ENCODE measurements at places on chromosomes 1 and 21. TPM values are rescaled to one million over a fixed set of nuclear protein-coding genes. Genes with fewer than 3 reads are reported as not detected.

The CDK18 gene
- total RNA-seq = 47.0 TPM

The TNNT2 gene
- not detected for total RNA-seq

The F3 gene
- 133 TPM for total RNA-seq

The C4BPB gene
- 5.3 TPM for total RNA-seq

The LDLRAD2 gene
- total RNA-seq = 0.38 TPM

The ZBTB40 gene
- total RNA-seq = 38.0 TPM

The FCRL5 gene
- total RNA-seq = 19.0 TPM

The CXADR gene
- total RNA-seq = 5.0 TPM

The ADORA3 gene
- 2.3 TPM for total RNA-seq

The REN gene
- not detected for total RNA-seq

The SGIP1 gene
- 4.7 TPM for total RNA-seq

The NR1I3 gene
- not detected for total RNA-seq

The KMO gene
- 0.13 TPM for total RNA-seq

The CATSPER4 gene
- not detected for total RNA-seq

The HAX1 gene
- 125 TPM for total RNA-seq

The GBP3 gene
- total RNA-seq = 77.3 TPM

The PLEKHN1 gene
- total RNA-seq = 0.47 TPM

The ZC3H12A gene
- 29.7 TPM for total RNA-seq

The HAPLN2 gene
- total RNA-seq = 1.9 TPM

The SIM2 gene
- total RNA-seq = not detected

The SPATA45 gene
- not detected for total RNA-seq

The RAB25 gene
- total RNA-seq = 188 TPM

The OR10K1 gene
- total RNA-seq = not detected

The ANKRD65 gene
- total RNA-seq = 3.0 TPM

The LIN28A gene
- not detected for total RNA-seq

The PLPPR5 gene
- total RNA-seq = not detected

The HEATR1 gene
- total RNA-seq = 15.8 TPM

The NRDC gene
- 55.2 TPM for total RNA-seq

The NTNG1 gene
- 17.3 TPM for total RNA-seq

The CFHR3 gene
- total RNA-seq = not detected

The CCDC27 gene
- total RNA-seq = not detected

Measured in Peyer's patch (tissue), 4 donors.